Eye (tissue), 1 donor: ENCODE measurements at places on chromosomes 4 and X.

DNA sequence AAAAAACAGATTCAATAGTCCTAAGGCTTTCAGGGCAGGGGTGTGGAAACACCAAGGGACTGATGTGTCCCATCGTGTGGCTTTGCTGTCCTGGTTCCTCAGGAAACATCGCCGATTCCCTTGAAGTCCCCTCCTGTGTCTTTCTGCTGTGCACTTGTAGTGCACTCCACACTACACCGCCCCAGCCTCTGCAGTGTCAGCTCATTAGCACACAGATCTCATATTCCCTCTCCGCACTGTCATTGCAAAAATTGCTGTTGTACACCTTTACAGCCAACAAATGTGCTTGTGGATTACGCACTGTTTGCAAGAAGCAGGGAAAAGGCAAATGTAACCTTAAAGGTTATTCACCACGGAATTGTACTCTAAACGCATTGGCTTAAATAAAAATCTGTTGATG is 5.3 kb downstream of the GRIA3 start:
- no peak for DNase-seq

DNA sequence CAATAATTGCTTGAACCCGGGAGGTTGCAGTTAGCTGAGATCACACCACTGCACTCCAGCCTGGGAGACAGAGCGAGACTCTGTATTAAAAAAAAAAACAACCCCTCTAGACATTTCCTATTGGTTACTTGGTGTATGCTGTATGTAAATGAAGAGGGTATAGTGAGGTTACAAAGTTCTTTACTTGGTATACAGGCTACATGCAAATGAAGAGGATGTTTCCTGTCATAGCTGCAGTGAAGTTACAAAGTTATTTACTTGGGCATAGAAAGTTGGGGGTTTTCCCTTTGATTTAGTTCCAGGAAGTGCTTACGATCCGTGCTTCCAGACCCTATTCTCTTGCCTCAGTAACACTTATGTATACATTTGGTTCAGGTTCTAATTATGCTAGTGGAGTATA is 38.4 kb upstream of the CLNK start:
- no peak for DNase-seq

DNA sequence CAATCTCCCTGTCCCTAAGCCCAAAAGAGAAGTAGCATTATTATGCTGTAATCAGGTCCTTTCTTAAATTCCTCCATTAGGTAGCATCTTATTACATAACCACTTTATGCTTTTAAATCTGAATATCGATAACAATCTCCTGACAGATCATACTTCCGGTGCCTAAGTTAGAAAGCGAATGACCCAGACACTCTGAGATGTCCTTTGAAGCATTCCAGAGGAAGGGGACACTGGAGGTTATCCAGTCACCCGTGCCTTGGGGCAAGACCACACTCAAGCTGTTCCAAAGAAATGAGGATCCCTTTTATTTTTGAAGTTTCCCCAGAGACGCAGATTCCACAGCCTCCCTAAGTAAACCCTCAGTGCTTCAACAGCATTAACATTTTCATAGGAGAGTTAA is 125.7 kb downstream of the PALLD start:
- no peak for DNase-seq

GRCh38 chrX:65751519-65751918 is 84.1 kb downstream of the MSN start:
- DNase-seq: no peak

GRCh38 chr4:173537613-173538147 is 7.7 kb upstream of the HAND2 start:
- DNase-seq: peak; percentile 73

DNA sequence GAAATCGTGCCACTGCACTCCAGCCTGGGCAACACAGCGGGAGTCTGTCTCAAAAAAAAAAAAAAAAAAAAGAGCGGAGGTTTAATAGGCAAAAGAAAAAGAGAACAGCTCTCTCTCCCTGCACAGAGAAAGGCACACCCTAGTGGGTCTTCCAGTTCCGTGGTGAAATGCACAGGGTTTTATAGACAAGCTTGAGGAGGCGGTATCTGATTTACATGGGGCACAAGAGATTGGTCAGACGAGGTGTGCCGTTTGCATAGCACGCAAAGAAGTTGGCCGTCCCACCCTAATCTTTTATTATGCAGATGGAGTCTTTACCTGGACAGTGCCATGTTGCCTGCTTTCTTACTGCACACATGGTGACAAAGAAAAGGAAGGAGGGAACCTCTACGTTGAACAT is 33.5 kb upstream of the REST start:
- no peak for DNase-seq

GRCh38 chr4:104693601-104694201 is 199.0 kb upstream of the CXXC4 start:
- no peak for DNase-seq

DNA sequence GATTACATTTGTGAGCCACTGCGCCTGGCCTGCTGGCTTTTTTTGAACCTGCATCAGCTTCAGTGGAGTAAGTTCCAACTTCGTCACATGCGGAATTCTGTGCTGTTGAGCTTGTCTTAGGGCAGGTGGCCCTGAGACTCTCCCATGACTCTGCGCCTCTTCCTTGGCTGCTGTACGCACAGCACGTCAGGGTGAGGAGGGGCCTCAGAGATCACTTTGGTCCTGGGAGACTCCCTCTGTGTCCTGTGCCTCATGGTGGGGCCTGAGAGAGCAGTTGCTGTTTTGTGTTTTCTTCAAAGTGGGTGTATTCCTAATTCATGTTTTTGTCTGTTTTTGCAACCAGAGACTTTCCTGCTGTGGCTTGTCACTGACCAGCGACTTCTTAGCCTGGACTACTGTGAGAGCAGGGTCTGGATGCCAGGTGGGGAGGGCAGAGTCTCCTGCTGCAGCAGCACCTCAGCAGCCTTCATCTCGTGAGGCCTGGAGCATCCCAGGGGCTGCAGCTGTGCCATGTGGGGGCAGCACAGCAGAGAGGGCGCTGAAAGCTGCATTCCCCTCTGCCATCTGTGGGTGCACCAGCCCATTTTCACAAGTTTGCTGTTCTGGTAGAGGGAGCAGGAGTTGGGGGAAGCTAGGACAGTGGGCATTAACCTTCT is 107.8 kb downstream of the TNIP2 start:
- no peak for DNase-seq

- no peak for DNase-seq
Observed at GRCh38 chrX:519741-520140, 110.8 kb upstream of the SHOX start.

DNA sequence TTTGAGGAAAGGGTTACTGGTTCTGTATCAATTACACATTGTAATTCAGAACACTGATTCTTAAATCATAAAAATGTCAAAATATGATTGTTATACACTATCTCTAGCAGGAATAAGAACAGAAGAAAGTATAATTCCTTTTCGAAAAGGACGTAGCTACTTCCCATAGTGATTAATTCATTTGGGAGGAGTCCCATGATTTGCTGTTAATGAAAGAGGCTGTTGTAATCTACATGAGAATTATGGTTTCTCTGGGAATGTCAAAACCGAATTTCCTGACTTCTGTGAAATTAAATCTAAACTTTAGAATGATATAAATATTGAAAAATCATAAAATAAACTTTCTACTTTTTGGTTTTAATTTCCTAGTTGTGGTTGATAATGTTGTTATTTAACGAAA is 191.1 kb upstream of the ETNPPL start:
- no peak for DNase-seq

GRCh38 chr4:39569209-39569608 is 42.0 kb upstream of the UGDH start:
- DNase-seq: no peak

- no peak for DNase-seq
Observed at GRCh38 chrX:110669572-110669971, 126.0 kb downstream of the CHRDL1 start.
